ENCODE measurements at places on chromosomes 5 and 9.
A peak's percentile ranks its signal among the peaks of the same experiment; 100 is the strongest.

DNA sequence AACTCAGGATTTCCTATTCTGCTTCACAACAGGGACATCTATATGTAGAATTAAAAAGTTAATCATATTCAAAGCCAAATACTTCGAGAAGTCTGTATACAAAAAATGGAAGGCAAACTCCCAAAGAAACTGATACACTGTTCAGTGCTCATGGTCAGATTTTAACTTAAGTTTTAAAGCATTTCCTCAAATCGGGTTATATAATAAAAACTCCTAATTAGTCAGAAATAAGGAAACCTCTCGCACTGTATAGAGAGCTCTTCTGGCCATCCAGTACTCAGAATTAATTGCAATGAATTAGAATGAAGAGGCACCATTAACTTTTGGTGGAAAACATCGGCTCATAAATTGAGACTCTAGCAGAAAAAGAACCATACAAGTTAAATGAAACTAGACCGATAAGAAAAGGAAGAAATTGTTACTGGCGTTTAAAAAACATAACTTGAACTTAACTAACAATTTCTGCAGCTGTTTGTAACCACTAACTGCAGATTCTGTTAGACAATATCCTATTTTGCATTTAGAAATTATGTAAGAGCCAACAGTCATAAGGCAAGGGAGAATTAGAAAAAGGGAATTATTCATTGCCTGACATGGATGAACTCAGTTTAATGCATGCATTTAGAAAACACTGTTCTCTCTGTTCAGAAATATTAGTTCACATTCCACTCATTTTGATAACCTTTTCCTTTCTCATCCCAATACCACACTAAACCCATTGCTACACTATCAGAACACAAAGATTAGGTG, 96.6 kb downstream of the FNBP1 start:
- DNase-seq, result no peak

DNA sequence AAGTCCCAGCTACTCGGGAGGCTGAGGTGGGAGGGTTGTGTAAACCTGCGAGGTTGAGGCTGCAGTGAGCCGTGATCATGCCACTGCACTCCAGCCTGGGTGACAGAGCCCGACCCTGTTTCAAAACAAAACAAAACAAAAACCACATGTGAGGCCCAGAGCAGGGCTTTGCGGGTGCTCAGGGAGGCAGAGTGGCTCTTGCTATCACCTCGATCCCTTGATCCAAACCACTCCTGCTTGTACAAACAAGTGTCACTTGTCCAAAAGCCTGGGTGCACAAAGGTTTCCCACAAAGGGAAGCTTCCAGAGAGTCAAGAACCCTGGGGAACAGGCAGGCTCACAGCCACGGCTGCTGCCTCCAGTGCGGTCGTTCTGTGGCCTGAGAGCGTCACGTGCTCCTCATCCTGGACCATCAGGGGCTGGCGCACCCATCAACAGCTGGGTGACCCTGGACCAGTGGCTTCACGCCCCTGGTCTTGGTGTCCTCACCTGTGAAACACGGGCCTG, 162.7 kb downstream of the C9orf50 start:
- DNase-seq, result peak; percentile 82

DNA sequence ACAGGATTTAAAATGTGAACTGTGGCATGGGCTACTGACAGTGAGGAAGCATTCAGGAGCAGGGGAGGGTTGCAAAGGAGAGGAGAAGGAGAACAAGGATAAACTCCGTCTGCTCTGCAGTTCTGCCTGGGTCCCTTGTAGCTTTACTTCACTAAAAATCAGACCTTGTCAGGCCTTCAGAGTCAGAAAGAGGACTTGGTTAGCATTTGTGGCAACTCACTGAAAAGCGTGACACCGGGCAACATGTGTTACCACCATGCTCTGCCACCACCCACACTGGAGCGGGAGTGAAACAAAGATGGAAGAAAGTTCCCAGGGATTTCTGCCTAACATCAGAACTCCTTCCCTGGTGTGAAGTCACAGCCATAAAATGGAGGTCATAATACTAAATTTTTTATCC, 19.3 kb downstream of the FYB1 start:
- DNase-seq, result no peak

GRCh38 chr5:88666761-88667495, 216.1 kb downstream of the MEF2C start:
- DNase-seq, result no peak

GRCh38 chr5:158064334-158065123, 205.6 kb upstream of the CLINT1 start:
- no peak for DNase-seq

- DNase-seq, result peak; percentile 62
Measured at GRCh38 chr5:18745042-18745987, 1111.1 kb downstream of the TAF11L14 start.

- no peak for DNase-seq
Measured at GRCh38 chr5:102295534-102296177, 428 bp downstream of the SLCO4C1 start.

All from CD4-positive, alpha-beta T cell treated with Interleukin-2 at 100 ng/mL for 4 hours (primary cell).